ENCODE measurements at places on chromosomes 3 and 15.
A peak's percentile ranks its signal among the peaks of the same experiment; 100 is the strongest.

DNA sequence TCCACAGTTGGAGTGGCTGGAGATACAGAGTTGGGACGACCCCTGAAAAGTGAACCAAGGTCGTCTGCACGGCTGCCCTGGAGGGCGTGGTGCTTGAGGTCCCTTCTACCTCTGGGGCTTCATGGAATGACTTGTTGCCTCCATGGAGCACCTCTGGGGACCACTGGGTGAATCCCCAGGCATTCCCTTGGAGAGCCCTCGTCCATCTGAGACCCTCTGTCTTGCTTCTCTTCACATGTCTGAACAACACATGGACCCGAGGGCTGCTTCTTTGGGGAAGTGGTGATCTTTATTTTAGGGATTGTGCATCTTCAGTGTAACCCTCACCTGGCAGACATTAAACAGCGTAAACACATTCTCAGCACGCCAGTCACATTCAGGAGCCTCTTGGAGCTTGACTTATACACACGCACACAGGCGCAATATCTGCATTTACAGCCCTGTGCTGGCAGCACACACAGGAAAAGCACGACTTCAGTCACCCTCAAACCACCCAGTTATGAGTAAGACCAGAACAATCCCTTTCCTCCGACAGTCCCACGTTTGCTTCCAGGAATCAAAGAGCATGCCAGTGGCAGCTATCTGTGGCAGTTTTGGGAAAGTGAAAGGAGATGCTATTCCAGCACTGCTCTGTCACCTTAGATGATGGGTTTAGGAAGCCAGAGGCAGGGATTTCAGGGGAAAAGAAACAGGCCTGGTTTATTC, 12.6 kb downstream of the FAM107A start:
- DNase-seq, result no peak

- no peak for DNase-seq
Observed at GRCh38 chr15:79640206-79640605, 208.1 kb downstream of the MINAR1 start.

DNA sequence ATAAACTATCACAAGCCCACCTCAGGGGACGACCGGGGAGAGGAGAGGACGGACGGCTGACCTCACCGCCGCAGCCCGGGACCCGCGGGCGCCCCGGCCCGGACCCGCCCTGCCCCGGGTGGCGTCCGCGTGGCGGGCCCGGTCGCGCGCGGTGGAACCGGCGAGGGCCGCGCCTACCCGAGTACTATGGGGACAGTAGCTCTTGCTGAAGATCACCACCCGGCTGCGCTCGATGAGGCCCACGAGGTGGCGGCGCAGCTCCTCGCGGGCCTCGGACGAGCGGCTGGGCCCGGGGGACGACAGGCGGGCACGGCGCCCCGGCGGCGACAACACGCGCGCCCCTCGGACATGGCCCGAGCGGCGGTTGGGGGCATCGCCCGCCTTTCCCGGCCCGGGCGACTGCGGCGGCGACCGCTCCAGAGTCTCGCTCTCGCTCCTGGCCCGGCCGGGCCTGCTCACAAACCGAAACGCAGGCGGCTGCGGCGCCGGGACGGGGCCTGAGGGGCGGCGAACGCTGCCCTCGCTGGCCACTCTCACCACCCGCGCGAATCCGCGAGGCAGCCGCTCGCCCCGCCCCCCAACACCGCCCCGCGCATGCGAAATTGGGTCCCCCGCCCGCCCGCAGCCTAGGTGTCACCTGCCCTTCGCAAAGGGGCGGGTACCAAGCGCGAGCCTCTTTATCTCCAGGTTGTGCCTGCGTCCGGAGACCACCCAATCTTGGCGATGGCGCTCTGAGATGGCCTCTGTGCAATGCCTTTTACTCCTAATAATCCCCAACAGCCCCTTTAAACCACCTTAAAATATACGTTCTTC, at the start of gene TXNRD3:
TSS of gene TXNRD3 (minus strand) at position 554 of the 813 bp plus-strand sequence.
- peak; percentile 60 for DNase-seq

- no peak for DNase-seq
Observed at GRCh38 chr3:195548987-195549386, 5.9 kb upstream of the PPP1R2 start.

GRCh38 chr3:120689395-120689794, 7.4 kb upstream of the HGD start:
- no peak for DNase-seq

GRCh38 chr15:86690566-86690965, 610.9 kb downstream of the AGBL1 start:
- no peak for DNase-seq

DNA sequence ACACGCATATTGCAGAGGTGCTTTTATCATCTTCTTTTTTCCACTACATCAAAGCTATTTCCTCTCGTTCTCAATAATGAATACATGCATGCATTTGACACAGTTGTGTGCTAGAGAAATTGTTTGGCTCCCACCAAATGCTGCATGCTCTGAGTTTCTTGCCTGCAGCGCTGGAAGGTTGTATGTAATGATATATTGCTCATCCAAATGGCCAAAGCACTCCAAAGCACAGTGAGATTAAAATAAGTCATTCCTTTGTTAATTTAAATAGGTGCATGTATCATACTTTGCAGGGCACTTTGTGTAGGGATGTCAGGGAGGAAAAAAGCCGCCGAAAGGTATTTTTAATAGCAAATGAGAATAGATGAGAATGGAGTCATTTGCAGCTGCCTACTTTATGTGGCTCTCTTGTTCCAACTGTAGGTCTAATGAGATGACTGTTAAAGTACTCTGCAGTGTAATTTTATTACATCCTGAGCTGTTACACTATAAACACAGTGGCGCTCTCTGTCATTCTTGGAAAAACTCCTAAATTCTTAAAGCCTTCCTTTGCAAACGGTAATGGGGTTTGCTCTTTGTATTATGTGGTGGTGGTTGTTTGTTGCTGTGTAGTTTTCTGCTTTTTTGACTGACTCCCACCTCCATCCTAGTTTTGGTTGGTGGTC, 56.9 kb upstream of the SKOR1 start:
- DNase-seq, result no peak

GRCh38 chr3:3799173-3800079, at the start of gene LRRN1:
Gene LRRN1 (plus strand): TSS chr3:3799431. CDS start chr3:3844642, 45,211 bp downstream.
- DNase-seq, result peak; percentile 35

Measured in GM10248 (cell line).